Natural killer cell treated with Interleukin-12 subunit alpha and Interleukin-12 subunit beta and Interleukin-15 and Interleukin-18, amount 100 ng/mL, for 72 hours (primary cell): ENCODE measurements at places on chromosomes 7 and 10. TPM values are rescaled to one million over a fixed set of nuclear protein-coding genes. Genes with fewer than 3 reads are reported as not detected.
A peak's percentile ranks its signal among the peaks of the same experiment; 100 is the strongest.

DNA sequence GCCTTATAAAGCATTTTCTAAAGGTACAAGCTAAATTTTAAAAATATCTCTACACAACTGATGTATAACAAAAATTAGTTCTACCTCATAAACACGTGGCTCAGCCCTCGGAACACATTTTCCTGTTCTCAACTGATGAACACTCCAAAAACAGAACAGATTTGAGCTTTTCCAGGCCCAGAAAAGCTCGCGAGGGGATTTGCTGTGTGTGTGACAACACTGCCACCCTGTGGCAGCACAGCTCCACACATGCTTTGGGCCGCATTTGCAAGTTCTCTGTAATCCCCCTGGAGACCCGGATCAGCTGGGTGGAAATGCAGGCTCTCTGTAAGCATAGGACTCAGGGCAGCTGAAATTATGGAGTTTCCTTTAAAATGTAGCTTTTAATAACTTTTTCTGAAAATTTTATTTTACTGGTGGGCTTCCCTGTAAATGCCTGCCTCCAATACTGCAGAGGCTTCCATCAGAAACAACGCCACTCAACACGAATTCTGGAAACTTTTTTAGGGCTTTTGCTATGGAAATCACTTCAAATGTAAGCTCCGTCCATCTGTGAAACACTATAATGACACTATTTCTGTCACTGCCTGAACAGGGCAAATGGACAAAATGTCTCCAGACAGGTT is 155.5 kb downstream of the COBL start:
- peak; percentile 79 for DNase-seq

DNA sequence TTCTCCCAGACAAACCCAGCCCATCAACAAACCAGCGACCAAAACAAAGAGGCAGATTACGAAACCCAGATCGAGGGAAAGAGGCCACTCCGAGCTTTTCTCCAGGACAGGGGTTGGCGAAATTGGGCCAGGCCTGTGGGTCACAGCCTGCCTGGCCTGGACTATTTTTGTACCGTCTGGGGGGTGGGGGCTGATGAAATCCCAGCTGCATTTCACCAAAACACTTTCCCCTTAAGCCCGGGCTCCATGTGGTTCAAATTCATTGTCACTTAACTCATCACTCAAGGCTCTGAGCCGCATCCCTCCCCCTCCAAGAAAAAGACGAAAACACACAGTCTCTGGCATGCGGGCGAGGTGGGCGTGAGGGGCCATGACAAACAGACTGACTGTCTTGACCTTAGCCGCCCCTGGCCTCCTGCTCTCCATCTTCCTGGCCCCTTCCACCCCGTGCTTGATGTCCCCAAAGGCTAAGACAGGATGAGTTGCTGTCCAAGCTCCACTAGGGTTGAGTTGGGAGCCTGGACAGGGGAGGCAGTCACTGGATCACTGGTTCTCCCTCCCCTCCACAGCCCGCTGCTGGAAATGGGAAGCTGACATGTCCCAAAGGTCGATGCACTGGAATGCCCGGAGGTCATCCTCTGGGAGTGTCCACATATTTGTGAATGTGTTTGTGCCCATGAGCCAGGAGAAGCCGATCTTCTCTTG is 19.2 kb downstream of the TMEM270 start:
- peak; percentile 40 for DNase-seq

The IDE gene
- total RNA-seq = 41.4 TPM

The FAM131B gene
- 2.9 TPM for total RNA-seq
